ENCODE measurements at places on chromosomes 6 and 20. TPM values are rescaled to one million over a fixed set of nuclear protein-coding genes. Genes with fewer than 3 reads are reported as not detected.

DNA sequence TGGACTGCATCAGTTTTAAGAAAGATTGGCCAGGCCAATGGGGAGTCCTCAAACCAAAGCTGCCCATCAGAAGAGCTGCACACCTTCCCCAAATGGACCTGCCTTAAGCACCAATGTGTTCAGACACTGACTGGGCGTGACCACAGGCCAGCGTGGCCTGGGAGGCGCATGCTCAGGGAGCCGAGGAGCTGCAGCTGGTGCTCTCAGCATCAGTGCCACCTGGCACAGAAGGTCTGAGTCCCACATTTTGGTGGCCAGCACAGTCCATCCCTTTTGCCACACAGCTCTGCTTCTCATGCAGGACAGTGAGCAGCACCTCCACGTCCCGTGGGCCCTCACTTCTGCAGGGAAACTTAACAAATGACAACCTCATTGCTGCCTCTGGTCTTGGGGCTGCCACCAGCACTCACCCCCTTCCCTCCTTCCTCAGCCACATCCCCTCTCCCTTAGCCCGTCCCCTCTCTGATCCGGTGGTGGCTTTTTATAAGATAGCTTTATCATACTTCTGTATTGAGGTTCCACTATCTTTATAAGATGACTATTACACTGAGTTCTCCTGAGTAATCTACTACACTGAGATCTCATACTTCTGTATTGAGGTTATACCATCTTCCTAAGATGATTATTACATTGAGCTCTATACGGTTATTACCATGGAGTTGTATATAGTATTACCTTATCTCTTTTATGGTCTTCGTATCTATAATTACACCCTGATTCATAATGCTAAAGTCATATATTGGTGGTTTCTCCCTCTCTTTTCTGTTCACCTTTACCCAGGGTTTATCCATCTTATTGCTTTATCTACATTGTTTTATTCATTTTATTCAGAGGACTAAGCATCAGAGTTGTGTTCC lies 109.1 kb downstream of the TOX2 start:
- no peaks in the 10 kb centered on the region for H3K27me3 ChIP-seq
- no peak overlapping the region for H3K4me3 ChIP-seq
- DNase-seq: no peak
- H3K36me3 ChIP-seq: no peaks in the 10 kb centered on the region
- H3K4me1 ChIP-seq: peaks cover 11% of the 10 kb centered on the region

GRCh38 chr6:143884216-143884900 lies 20.1 kb downstream of the ZC2HC1B start:
- DNase-seq: no peak
- no peaks in the 10 kb centered on the region for H3K4me1 ChIP-seq
- no peaks in the 10 kb centered on the region for H3K36me3 ChIP-seq
- no peak overlapping the region for H3K27ac ChIP-seq
- no peak overlapping the region for H3K4me3 ChIP-seq
- no peaks in the 10 kb centered on the region for H3K27me3 ChIP-seq

DNA sequence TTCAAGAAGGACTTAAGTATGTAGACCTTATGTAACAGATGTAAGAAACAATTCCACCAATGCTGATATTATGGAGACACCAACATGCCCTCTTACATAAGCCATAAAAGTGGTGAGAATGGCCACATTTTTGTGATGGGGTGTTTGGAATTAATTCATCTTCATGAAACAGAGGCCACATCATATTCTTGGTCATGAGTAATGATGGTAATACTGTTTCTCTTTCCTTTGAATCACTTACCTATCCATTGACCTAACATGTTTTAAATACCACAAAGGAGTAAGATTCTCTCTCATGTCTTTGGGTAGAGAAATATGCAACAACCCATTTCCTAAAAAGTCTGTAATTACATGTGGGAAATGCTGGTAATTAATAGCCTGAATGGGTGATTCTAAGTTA lies 545.4 kb upstream of the FLRT3 start:
- H3K27me3 ChIP-seq: no peaks in the 10 kb centered on the region
- DNase-seq: no peak
- H3K4me1 ChIP-seq: no peaks in the 10 kb centered on the region
- H3K36me3 ChIP-seq: no peaks in the 10 kb centered on the region
- no peak overlapping the region for H3K4me3 ChIP-seq
- H3K27ac ChIP-seq: no peak overlapping the region

DNA sequence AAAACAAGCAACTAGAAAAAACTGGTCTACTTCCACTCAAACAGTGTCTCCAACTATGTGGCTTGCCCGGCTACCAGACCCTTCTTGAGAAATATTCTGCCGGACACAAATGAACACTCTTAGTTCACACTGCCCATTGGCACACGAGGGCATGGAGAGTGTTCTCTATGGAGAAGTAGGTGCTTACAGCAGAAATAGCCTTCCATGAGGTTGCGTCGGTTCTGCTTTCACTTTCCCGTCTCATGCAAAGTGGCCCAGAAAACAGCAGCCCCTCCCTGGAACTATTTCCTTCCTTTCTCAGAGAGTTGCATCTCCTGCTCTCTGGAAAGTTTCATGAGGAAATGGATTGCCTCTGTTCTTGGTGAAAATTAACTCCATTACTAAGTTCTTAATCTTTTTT lies 9.5 kb upstream of the HLA-DOA start:
- peak overlapping the region; percentile 23 for H3K4me3 ChIP-seq
- no peaks in the 10 kb centered on the region for H3K36me3 ChIP-seq
- DNase-seq: peak; percentile 84
- H3K4me1 ChIP-seq: peaks cover 21% of the 10 kb centered on the region
- peak overlapping the region; percentile 92 for H3K27ac ChIP-seq

DNA sequence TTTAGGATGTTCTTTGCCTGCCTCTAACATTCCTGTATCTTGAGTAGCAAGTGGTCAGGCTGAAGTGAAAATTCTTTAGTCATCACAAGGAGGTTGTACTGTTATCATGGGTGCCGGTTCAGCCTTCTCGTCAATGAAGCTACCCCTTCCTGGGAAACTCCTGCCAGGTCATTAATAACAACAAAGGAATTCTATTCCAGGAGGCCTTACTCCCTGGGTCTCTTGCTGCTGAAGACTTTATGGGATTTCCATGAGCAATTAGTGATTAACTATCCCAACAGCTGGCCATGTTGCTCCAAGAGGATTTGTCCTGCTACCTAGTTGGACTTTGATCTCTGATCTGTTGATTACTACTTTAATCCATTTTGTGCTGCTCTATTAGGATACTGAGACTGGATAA lies 62.7 kb upstream of the ELOVL5 start:
- H3K4me1 ChIP-seq: no peaks in the 10 kb centered on the region
- DNase-seq: no peak
- no peaks in the 10 kb centered on the region for H3K36me3 ChIP-seq
- H3K27me3 ChIP-seq: no peaks in the 10 kb centered on the region
- H3K27ac ChIP-seq: no peak overlapping the region

- H3K36me3 ChIP-seq: no peaks in the 10 kb centered on the region
- H3K27ac ChIP-seq: no peak overlapping the region
- H3K27me3 ChIP-seq: no peaks in the 10 kb centered on the region
- H3K4me1 ChIP-seq: peaks cover 4% of the 10 kb centered on the region
These were observed 27.4 kb upstream of the MAPRE1 start for GRCh38 chr20:32792316-32792715.

GRCh38 chr6:149974825-149975224 lies 11.1 kb downstream of the ULBP1 start:
- no peaks in the 10 kb centered on the region for H3K4me1 ChIP-seq
- DNase-seq: no peak
- H3K36me3 ChIP-seq: no peaks in the 10 kb centered on the region
- H3K27me3 ChIP-seq: peaks cover 13% of the 10 kb centered on the region
- no peak overlapping the region for H3K27ac ChIP-seq

DNA sequence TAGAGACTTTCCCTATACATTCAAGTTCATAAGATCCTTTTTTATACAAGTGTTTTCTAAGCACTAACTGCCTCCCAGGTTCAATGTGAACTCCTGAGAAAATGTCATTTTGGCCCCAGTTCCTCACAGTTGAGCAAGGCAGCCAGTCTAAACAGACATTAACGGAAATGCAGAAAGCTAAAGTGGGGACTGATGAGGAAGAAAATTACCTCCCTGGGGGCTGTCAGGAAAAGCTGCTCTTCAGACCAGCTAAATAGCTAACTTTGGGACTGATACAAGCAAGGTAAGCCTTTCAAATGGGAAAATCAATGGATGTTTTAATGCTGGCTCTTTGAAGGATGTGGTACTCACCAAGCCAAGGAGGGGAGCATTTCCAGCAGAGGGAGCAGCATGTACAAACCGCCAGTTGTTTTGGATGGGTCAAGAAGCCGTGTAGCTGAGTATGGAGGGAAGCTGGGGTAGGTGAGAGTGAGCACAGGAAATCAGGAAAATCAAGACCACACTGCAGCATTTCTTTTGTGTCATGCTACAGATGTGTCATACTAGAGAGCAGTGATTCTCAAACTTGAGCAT lies 180.8 kb upstream of the CHD6 start:
- no peak for DNase-seq
- no peaks in the 10 kb centered on the region for H3K4me1 ChIP-seq
- no peaks in the 10 kb centered on the region for H3K27me3 ChIP-seq

- H3K27me3 ChIP-seq: no peaks in the 10 kb centered on the region
- H3K4me1 ChIP-seq: no peaks in the 10 kb centered on the region
- DNase-seq: no peak
- H3K36me3 ChIP-seq: no peaks in the 10 kb centered on the region
- H3K4me3 ChIP-seq: no peak overlapping the region
These were observed 430.3 kb downstream of the TFAP2A start for GRCh38 chr6:9984607-9985006.

DNA sequence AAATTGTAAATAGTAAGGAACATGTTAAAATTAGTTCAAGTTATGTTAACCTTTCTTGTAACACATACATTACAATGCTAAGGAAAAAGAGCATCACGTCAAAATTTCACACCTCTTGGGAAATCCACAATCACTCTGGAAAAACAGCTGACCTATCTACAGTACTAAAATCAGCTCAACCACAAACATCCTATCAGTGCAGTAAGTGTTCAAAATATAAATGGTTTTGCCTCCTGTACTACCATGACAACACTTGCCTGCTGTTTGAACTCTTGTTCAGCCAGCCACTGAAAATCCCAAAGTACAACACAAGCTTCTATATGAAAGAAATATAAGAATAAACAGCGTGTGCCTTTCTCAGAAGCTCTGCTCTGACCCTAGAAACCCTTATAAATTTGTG lies 83.5 kb upstream of the PLN start:
- no peaks in the 10 kb centered on the region for H3K4me1 ChIP-seq
- H3K27me3 ChIP-seq: no peaks in the 10 kb centered on the region
- peaks cover 32% of the 10 kb centered on the region for H3K36me3 ChIP-seq
- DNase-seq: no peak
- no peak overlapping the region for H3K4me3 ChIP-seq

DNA sequence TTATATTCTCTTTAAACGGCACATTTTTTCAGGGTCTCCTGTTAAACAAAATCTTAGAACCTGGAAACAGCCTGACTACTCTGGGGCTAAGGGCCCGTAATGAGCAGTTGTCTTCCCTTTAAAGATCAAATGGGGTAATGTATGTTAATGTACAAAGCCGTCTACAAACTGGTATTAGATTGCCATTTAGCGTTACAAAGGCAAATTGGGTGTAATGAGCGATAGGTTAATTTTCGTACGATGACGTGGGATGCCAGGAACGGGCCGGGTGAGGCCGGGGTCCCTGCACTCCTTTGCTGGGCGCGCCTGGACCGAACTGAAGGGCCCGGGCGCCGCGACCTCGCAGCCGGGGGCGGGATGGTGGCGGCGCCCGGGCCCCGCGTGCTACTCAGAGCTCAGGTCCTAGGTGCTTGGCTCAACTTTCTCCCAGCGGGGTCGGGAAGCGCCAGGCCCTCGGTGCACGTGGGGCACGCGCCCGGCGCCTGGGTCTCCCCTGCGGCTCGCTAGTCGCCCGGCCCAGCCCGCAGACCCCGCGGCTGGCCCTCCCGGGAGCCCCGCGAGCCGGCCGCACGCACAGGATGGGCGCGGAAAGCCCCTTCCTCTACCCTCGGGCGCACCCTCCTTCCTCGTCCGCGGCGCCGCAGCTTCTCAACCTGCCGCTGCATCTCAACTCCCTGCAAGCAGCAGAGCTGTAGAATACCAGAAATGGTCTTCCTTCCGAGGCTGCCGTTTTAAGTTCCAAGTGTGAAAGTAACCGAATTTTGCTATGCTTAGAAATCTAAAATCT lies 5.9 kb downstream of the NKX2-4 start:
- H3K27ac ChIP-seq: no peak overlapping the region
- H3K4me1 ChIP-seq: no peaks in the 10 kb centered on the region
- no peak overlapping the region for H3K4me3 ChIP-seq
- H3K36me3 ChIP-seq: peaks cover 42% of the 10 kb centered on the region

DNA sequence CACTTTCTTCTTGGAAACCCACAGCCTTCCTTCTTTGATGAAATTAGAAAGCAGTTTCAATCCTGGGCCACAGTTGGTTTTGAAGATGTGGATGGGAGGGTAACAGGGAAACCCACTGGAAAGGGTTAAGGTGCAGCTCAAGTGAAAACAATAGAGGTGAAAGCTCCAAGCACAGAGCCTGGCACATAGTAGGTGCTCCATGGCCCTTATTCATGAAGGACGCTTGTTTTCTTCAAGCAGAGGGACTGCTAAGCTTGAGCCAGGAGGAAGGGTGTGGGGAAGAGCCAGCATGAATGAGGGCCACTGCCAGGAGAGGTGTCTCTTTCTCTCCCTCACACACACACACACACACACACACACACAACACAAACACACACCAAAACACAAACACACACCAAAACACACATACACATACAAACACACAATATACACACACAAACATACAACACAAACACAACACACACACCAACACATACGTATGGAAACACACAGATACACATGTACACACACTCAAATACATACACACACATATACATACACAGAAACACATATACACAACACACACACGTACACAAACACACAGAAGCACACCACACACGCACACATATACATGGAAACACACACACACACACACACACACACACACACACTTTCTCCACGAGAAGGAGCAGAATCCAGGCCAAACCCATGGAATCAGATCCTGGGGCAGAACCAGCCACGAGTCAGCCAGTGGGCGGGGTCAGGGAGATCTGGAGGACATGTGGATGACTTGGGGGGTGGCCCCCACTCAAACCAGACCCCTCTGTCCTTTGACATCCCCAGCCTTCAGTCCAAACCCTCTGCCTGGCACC lies 23.7 kb upstream of the RBPJL start:
- H3K27ac ChIP-seq: no peak overlapping the region
- H3K4me3 ChIP-seq: no peak overlapping the region
- DNase-seq: no peak
- H3K27me3 ChIP-seq: no peaks in the 10 kb centered on the region

GRCh38 chr6:43267619-43268354 lies 24.5 kb downstream of the TTBK1 start:
- DNase-seq: no peak
- H3K4me1 ChIP-seq: peaks cover 6% of the 10 kb centered on the region
- H3K27me3 ChIP-seq: peaks cover 8% of the 10 kb centered on the region
- H3K36me3 ChIP-seq: no peaks in the 10 kb centered on the region
- H3K4me3 ChIP-seq: no peak overlapping the region

GRCh38 chr20:34193051-34193450 lies 48.2 kb upstream of the ASIP start:
- H3K36me3 ChIP-seq: no peaks in the 10 kb centered on the region
- H3K4me1 ChIP-seq: no peaks in the 10 kb centered on the region
- no peak overlapping the region for H3K27ac ChIP-seq
- DNase-seq: no peak
- no peak overlapping the region for H3K4me3 ChIP-seq

The SPATA2 gene
- 8.7 TPM for total RNA-seq

The BMP7 gene
- 1.2 TPM for total RNA-seq

The MAS1 gene
- not detected for total RNA-seq

The TPD52L1 gene
- 24.5 TPM for total RNA-seq

The CEP162 gene
- total RNA-seq: 11.0 TPM

The KHDC1L gene
- total RNA-seq: not detected

The RRAGD gene
- total RNA-seq: 44.0 TPM

The PSMB8 gene
- 86.9 TPM for total RNA-seq
